ENCODE measurements at places on chromosomes 5 and 9.

DNA sequence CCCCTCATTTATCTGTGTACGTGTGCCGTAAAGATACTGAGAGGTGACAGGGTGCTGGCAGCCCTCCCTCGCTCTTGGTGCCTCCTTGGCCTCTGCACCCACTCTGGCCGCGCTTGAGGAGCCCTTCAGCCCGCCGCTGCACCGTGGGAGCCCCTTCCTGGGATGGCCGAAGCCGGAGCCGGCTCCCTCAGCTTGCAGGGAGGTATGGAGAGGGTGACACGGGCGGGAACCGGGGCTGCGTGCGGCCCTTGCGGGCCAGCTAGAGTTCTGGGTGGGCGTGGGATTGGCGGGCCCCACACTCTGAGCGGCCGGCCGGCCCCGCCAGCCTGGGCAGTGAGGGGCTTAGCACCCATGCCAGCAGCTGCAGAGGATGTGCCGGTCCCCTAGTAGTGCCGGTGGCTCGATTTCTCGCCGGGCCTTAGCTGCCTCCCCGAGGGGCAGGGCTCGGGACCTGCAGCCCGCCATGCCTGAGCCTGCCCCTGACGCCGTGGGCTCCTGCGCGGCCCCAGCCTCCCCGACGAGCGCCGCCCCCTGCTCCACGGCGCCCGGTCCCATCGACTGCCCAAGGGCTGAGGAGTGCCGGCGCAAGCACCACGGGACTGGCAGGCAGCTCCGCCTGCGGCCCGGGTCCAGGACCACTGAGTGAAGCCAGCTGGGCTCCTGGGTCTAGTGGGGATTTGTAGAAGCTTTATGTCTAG, 21.6 kb downstream of the NKX2-5 start:
- no peak for DNase-seq

DNA sequence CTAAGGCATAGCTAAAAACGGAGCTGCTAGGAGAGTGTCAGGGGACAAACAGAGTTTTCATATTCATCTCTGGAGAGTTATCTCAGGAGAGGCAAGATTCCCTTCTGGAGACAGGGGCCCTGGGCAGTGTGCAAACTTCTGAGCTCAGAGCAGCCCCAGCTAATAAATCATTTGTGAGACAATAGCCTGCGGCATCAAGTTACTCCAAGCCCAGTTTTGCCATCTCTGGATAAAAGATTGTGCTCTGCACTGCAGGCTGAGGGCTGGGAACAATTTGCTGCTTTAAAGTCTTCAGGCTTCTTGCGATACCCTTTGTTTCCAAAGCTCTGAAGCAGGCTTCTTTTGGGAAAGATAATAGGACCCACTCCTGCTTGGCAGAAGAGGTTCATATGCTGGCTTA, 164.3 kb upstream of the BRINP1 start:
- DNase-seq = no peak

DNA sequence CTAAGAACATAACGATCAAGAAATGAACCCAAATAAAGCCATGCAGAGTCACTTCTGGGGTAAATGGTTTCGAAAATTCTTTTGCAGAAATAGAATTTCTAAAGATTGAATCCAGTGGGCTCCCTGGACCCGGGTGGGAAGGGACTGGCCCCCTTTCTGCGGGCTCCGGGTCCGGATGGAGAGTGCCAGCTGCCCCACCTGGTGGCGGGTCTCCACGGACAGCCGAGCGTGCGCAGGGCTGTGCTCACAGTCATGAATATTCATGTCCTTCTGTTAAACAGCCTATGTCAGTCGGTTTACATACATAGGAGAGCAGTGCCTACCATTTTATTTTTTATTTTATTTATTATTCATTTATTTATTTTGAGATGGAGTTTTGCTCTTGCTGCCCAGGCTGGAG, 4.7 kb upstream of the PPP1R26 start:
- no peak for DNase-seq

DNA sequence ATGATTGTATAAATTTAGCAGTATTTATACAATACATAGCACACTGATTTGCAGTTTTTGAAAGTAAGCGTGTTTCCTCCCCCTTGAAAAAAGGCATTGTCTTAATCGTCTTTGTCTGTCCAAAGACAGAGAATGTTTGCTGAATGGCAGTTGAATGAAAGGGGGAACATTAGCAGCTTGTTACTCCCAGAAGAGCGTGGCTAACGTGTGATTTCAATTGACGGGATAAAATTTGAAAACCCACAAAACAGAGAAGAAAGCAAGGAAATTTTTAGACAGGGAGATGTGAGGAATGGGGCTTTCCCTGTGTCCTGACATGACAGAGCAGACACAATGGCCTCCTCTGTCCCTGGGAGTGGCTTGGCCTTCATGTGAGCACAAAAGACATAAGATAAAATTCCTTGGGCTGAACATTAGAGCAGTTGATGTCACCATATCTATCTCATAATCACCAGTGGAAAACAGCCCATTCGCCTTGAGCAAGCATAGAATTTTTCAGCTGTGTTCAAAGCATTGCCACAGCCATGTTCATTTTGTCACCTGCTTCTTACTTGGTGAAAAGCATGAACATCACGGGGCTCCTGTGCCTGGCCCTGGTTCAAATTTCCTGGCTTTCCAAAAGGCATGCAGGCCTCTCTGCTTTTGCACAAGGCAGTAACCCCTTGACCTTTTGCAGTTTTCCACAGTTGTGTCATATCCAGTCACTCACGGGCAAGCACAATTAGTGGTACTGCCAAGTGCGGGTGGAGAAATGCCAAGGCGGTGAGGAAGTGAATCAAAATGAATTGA, 126.9 kb downstream of the TLE1 start:
- DNase-seq = no peak
